ENCODE measurements at places on chromosomes 1 and 21. TPM values are rescaled to one million over a fixed set of nuclear protein-coding genes. Genes with fewer than 3 reads are reported as not detected.

DNA sequence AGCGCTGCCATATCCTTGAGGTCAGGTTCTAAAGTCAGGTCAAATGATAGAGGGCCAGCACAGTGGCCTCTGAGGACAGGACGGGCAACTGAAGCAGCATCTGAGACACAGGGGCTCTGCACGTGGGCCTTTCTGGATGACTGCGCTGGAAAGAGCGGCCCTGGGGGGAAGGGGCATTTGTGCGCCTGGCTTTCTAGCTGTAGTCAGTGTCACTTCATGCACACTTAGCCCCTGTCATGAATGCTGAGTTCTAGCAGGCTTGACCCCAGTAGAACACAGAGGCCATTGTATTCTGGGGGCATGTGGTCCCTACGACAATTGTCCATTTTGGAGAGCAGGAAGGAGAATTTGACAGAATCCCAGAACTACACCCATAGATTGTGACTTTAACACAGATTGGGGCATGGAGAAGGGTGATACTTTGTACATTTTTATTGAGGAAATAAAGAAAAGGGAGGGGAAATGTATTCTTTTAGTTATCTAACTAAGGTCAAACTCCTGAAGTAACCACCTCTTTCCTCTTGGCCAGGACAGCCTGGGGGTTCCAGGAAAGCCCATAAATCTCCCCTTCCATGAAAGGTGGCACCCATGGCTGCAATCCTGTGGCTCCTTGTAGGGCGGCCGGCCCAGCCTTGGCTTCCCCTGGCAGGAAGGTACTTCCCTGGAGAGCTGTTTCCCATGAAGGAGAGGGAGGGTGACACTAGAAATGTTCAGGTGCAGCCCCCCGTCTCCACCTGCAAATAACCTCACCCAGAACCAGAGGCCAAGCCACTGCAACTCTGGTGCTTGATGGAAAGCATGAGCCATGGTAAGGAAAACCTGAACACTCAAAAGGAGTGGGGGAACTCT, 34.4 kb downstream of the NTPCR start:
- no peak overlapping the region for H3K27ac ChIP-seq
- no peaks in the 10 kb centered on the region for H3K4me1 ChIP-seq
- H3K36me3 ChIP-seq = no peaks in the 10 kb centered on the region
- no peak overlapping the region for H3K4me3 ChIP-seq
- no peaks in the 10 kb centered on the region for H3K27me3 ChIP-seq

GRCh38 chr1:5622412-5622811, 369.8 kb downstream of the NPHP4 start:
- no peak overlapping the region for H3K4me3 ChIP-seq
- DNase-seq = no peak

Gene OR2T2
- not detected for total RNA-seq

DNA sequence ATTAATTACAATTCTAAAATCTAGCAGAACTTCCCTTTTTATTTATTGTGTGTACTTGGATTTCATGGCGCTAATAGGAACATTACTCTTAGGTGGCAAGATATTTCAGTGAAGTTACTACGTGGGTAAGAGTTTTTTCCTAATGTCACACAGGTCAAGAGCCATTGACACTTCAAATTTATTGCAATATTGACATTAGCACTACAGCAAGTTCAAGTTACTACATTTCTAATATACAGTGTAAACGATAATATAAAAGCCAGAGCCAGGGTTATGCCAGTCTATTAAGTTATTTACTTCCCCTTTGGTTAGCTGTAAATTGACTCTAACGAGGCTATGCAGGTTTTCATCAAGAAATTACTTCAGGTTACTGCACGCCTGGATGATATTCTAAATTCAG, 29.7 kb downstream of the CHODL start:
- DNase-seq = no peak
- H3K4me3 ChIP-seq = no peak overlapping the region
- H3K4me1 ChIP-seq = no peaks in the 10 kb centered on the region
- no peaks in the 10 kb centered on the region for H3K36me3 ChIP-seq
- no peaks in the 10 kb centered on the region for H3K27me3 ChIP-seq
- H3K27ac ChIP-seq = no peak overlapping the region

DNA sequence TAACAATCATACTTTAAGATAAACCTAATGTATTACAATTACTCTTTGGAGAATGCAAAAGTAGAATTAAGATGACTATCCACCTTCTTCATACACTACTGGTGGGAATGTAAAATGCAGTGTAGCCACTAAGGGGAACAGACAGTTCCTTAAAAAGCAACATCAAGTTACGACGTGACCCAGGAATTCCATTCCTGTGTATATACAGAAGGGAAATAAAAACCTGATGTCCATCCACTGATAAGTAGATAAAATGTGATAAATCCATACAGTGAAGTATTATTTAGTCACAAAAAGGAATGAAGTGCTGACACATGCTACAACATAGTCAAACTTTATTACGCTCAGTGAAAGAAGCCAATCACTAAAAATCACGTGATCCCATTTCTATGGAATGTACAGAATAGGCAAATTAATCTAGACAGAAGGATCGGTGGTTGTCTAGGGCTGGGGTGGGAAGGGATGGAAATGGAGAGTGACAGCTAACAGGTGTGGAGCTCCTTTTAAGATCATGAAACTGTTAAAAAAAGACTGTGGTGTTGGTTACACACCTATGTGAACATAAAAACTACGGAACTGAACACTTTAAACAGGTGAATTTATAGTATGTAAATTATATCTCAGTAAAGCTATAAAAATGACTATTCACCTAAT, 42.1 kb downstream of the NRIP1 start:
- DNase-seq = no peak
- H3K4me3 ChIP-seq = no peak overlapping the region
- no peaks in the 10 kb centered on the region for H3K36me3 ChIP-seq
- peaks cover 17% of the 10 kb centered on the region for H3K4me1 ChIP-seq

- H3K4me3 ChIP-seq = no peak overlapping the region
- H3K27me3 ChIP-seq = no peaks in the 10 kb centered on the region
- peaks cover 49% of the 10 kb centered on the region for H3K4me1 ChIP-seq
- DNase-seq = no peak
- no peaks in the 10 kb centered on the region for H3K36me3 ChIP-seq
- no peak overlapping the region for H3K27ac ChIP-seq
Observed at GRCh38 chr1:202286622-202287097, 55.1 kb downstream of the UBE2T start.

DNA sequence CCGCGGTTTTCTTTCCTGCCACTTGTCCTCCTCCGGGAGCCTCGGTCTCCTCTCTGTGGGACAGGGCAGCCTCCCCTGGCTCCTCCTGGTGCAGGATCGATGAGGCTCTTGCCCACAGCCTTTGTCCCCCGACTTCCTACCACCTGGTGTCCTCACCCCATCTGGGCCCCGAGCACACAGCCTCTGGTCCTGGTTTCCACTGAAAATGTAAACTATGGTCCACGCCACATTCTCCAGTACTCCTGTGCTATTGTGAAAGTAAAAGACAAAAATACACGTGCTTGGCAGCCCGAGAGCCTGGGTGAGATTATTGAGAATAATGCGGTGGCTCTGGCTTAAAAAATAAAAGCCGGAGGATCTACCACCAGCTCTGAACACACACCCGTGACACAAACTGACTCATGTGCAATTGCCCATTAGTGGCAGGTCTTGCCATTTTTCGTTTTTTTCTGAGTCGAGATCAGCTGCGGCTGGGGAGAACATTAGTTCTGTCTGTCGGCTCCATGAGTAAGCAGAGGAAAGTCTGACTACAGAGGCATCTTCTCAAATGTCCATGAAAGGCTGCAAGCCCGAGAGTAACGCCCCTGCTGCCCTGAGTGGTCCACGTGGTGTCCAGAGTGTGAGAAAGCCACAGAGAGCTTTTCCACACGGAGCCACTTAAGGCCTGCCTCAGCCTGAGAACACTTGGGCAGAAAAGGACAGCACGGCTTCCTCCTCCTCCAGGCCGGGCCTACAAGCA, 5.7 kb upstream of the COL6A2 start:
- no peaks in the 10 kb centered on the region for H3K36me3 ChIP-seq
- H3K27ac ChIP-seq = peak overlapping the region; percentile 91
- H3K4me3 ChIP-seq = peak overlapping the region; percentile 3
- peak; percentile 52 for DNase-seq

Gene NTRK1
- 2.9 TPM for total RNA-seq

GRCh38 chr1:55225228-55225627, 10.1 kb upstream of the USP24 start:
- H3K36me3 ChIP-seq = no peaks in the 10 kb centered on the region
- no peaks in the 10 kb centered on the region for H3K27me3 ChIP-seq
- H3K4me1 ChIP-seq = no peaks in the 10 kb centered on the region

DNA sequence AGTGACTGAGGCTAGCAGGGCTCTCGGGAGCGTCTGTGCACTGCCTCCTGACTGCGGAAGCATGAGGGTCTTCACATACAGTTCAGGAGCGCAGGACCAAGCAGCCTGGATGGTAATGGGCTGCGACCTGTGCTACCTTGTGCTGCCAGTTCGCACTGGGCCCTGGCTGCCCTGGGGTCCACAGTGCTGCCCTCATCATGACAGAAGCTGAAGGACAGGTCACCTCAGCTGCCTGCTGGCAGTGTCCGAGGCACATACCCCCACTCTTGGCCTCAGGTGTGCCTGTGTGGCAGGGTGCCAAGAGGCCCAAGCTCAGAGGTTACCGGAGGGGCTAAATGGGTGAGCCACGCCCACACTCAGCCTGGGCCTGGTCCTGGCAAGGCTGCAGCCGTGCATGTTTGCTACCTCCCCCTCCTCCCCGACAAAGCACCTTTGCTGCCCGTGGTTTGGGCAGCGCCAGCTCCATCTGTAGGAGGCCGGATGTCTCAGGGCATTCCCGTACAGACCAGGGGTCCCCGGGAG, 4.4 kb downstream of the JMJD4 start:
- no peak overlapping the region for H3K4me3 ChIP-seq
- H3K4me1 ChIP-seq = peaks cover 51% of the 10 kb centered on the region
- no peaks in the 10 kb centered on the region for H3K27me3 ChIP-seq

GRCh38 chr1:247639381-247639981, 34.1 kb downstream of the OR2G3 start:
- no peaks in the 10 kb centered on the region for H3K4me1 ChIP-seq
- no peaks in the 10 kb centered on the region for H3K27me3 ChIP-seq
- peak overlapping the region; percentile 22 for H3K4me3 ChIP-seq
- H3K36me3 ChIP-seq = no peaks in the 10 kb centered on the region

DNA sequence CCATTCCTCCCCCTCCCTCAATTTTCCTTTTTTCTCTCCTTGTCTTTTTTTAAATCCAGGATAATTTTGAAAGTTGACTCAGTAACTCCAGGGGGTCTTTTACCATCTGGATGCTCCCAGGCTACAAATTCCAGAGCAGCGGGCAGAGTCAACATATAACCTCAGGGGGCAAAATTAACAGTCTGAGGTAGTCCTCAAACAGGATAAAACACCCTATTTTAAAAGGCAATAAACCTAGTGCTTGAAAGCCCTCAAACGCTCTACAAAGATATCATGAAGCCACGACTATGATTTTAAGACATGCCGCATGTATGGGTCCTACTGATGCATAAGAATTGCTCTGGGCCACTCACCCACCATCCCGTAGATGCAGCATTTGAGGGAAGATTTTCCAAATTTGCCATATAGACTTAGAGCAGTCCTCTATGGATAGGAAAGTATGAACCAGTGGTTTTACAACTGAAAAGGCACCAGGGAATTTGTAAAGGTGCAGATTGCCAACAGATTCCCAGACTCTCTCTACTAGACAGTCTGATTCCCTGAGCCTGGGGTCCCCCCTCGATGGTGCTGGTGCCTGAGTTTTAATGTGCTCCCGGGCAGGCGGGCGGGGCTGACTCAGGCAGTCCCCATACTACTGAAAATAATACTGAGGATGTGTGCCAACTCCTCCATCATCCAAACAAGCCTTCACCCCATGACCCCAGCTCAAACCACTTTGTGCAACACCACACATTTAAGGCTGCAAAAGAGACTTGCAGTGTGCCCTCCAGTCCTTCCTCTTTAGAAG, 37.2 kb downstream of the PTPN14 start:
- H3K36me3 ChIP-seq = no peaks in the 10 kb centered on the region
- no peaks in the 10 kb centered on the region for H3K27me3 ChIP-seq
- no peak for DNase-seq

DNA sequence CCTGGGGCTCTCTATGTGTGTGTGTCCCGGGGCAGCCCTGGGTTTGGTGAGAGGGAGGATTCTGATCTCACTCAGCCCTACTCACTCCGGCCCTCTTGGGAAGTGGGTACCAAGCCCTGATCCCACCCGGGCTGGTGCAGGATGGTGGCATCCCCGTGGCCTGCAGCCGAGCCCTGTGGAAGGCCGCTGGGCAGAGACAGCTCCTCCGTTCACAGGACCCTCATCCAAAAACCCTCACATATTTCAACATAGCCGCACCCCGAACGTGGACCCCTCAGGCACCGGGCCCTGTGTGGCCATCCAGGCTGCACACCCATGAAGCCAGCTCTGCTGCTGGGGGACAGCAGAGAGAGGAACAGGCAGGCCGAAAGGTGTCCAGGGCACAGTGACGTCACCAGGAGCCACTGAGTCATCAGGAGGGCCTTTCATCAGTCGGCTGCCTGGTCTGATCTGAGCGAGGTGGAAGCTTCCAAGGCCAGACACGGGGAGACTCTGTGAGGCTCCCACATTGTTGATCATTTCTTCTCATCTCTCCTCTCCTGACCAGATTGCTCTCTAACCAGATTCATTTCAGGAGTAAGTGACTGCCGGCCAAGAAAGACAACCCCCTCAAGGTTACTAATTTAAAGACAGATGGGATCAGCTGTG, 16.2 kb upstream of the GPR157 start:
- no peaks in the 10 kb centered on the region for H3K27me3 ChIP-seq
- no peaks in the 10 kb centered on the region for H3K36me3 ChIP-seq
- H3K4me3 ChIP-seq = no peak overlapping the region
- no peak for DNase-seq
